ENCODE measurements at places on chromosomes 4 and X.

DNA sequence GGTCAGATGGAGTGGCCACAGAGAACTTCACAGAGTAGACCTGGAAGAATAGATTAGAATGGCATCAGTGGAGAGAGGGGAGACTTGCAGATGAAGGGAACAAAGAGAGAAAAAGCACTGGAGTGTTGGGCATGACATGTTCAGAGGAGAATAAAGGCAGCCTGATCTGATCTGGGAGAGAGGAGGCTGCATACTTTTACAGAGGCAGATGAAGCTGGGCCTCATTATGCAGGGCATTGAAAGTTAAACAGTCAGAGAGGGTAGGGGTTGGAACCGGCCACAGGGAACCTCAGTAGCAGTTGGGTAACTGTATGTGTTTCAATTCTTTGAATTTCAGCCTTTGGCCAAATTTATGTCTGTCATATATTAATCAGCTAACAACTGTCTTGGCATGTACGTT lies 61.2 kb downstream of the SH3BGRL start:
- DNase-seq = no peak

- no peak for DNase-seq
These were observed 25.9 kb downstream of the OFD1 start for GRCh38 chrX:13760426-13760825.

- DNase-seq = no peak
These were observed 35.3 kb downstream of the ZBTB49 start for GRCh38 chr4:4325321-4325720.

- peak; percentile 31 for DNase-seq
These were observed 25.4 kb upstream of the AFAP1 start for GRCh38 chr4:7964890-7965662.

DNA sequence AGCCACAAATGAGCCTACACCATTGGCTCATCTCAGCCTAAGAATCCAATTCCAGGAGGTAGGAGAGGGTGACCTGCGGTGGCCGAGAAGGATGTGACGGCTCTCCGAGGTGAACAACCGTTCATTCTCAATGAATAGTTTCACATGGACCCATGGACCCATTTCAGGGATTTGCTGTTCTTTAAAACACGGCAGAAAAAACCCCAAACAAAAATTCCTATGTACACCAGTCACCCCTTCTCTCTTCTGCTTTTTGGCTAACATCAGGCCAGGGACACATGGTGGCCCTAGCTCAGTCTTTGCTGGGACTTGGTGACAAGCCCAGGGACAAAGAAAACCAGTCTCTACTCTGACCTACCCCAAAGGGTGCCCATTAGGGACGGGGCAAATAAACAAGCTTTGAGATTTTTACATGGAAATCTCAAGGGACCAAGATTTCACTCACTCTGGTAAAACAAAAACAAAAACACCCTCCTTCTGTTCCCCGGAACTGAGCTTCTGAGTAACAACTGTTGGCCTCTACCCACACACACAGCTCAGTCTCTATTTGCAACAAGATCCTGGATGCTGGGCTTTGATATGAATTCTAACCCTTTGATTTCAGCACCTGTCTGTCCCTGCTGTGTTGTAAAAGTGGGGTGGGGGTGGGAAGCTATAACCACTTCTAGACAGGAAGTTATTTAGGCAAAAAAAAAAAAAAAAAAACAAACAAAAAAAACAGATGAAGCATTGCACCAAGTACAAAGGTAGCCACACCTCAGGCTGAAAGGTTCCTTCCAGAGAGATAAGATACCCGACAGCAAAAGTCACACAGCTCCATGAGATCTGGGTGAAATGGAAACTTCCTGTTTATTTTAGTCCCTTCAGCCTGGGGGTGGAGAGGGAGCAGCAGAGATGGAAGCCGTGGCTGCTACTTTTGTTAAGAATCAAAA lies 49.0 kb downstream of the DDX3X start:
- no peak for DNase-seq

GRCh38 chrX:65608026-65608425 lies 59.4 kb upstream of the MSN start:
- DNase-seq = no peak

- no peak for DNase-seq
These were observed 74.4 kb downstream of the MTMR1 start for GRCh38 chrX:150767475-150768131.

GRCh38 chrX:80139564-80139963 lies 125.0 kb downstream of the TBX22 start:
- DNase-seq = no peak

DNA sequence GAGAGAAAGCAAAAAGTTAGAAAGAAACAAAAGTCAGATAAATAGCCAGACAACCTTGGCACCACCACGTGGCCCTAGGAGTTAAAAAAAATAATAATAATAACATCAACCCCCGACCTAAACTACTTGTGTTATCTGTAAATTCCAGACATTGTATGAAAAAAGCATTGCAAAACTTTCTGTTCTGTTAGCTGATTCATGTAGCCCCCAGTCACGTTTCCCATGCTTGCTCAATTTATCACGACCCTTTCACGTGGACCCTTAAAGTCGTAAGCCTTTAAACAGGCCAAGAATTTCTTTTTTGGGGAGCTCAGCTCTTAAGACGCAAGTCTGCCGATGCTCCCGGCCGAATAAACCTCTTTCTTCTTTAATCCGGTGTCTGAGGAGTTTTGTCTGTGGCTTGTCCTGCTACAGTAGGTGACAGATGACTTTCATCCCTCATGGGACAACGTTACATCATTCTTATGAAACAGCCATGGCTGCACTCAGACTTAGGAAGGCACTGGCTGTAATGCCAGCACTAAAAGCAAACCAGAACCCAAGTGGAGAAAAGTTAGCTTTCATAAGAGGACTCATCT lies 520 bp downstream of the ACOX3 start:
- DNase-seq = no peak

- no peak for DNase-seq
These were observed 907.1 kb downstream of the RPA4 start for GRCh38 chrX:97790850-97791249.

DNA sequence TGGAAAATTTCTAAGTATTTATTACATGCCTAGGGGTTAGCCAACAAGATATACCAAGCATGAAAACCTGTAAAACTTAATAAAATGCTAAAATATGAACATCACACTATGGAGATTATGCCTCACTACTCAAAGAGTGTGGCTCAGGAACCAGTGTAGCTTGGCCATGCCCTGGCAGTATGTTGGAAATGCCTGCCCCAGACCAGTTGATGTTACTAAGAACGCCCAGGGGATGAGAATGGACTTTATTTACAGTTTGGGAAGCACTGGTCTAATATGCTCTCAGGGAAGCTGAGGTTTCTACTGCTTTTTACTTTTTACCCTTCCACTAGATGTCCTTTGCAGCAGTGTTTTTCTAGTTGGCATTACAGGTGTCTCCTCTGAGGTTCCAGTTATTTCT lies 23.7 kb upstream of the TXLNG start:
- no peak for DNase-seq

DNA sequence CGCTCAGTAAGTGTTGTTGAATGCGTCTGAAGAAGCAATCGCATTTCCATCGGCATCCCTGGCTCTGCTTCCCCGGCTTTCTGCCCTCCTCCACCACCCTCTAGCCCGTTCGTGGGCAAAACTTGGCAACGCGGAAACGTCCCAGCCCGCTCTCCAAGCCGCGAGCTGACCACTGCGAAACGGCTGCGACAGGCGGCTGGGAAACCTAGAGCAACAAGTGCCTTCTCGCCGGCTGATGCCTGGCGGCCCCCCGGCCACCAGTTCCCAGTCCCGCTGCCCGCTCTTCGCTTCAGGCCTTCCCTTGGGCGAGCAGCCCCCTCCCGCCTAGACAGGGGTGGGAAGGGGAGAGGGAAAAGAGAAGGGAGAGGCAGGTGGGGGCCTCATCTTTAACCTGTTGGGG lies 837 bp downstream of the CITED1 start:
- DNase-seq = no peak

DNA sequence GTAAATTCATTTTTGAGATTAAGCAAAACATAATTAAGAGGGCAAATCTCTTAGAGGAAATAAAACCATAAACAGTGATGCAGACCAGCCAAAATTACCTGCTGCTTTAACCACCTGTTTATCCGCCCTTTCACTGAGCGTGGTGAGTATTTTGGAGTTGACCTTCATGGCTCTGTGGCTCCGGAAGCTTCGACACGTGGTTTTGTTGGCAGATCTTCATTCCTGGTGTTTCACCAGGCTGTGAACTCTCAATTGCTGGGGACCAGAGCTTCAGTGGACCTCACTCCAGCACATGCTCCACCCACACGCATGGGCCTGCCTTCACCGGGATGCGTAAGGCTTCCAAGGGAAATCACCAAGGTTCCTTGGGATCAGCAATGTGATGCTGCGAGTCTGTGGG lies 83.8 kb downstream of the FHDC1 start:
- no peak for DNase-seq

- no peak for DNase-seq
These were observed 33.9 kb upstream of the VCX2 start for GRCh38 chrX:8204943-8205342.

GRCh38 chrX:39450234-39450977 lies 647.4 kb downstream of the BCOR start:
- no peak for DNase-seq

- DNase-seq = no peak
These were observed 18.6 kb downstream of the PSAPL1 start for GRCh38 chr4:7415927-7416686.

DNA sequence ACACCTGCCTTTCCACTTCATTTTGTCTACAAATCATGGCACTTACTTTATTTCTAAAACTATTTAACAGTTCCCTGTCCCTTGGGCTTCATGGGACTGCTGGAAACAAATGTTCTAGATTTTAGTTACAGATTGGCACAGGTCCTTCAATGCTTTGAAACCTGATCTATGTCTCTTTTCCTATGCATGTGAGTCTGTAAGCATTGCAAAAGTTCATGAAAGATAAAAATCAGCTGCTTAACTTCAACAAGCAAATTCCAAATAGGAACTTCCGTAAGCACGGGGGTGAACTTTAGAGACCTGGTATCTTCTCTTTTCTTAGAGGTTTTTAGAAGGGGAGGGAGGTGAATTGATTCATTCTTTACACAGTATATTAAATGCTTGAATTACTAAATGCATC lies 9.5 kb downstream of the LGI2 start:
- DNase-seq = no peak

DNA sequence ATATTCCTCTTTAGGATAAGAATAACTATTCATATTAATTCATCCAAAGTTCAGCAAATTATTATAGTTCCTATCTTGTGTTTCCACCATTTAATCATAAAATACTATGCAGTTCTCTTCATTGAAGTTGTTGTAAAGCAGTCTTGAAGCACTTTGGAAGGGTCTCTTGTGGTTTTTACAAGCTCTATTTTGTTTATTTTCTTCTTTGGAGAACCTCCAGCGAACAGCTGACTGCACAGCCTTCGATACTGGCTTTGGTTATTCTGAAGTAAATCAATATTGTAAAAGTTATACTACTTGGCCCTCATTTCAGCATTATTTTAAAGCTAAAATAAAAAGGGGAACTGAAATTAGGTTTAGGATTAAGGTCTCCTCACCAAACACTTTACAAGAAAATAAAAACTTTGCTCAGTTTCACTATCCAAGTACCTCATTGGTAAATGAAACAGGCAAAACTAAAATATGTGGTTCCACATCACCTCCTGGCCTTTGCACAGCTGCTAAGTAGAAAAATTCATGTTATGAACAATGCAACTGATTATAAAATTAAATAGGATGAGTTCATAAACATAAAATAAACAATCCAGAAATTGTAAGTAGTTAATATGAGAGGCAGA lies 1629.2 kb upstream of the ADGRL3 start:
- no peak for DNase-seq

GRCh38 chr4:152572417-152573086 lies 36.7 kb upstream of the FBXW7 start:
- no peak for DNase-seq

- no peak for DNase-seq
These were observed 111.6 kb downstream of the BTC start for GRCh38 chr4:74682567-74683359.

DNA sequence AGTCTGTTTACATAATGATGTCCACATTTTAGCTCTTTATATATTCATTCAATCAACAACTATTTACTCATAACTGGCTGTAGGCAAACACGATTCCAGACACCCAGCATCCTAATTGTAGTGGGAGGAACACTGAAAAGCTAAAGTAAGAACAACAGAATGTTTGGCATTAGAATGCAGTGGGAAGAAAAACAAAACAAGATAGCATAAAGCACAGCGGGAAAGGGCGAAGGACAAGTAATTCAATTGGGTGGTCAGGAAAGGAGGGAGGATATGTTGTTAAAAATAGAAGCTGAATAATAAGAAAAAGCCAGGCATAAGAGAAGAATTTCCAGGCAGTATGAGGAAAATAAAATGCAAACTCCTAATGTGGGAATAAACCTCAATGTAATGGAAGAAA lies 189.5 kb upstream of the FAT4 start:
- no peak for DNase-seq

DNA sequence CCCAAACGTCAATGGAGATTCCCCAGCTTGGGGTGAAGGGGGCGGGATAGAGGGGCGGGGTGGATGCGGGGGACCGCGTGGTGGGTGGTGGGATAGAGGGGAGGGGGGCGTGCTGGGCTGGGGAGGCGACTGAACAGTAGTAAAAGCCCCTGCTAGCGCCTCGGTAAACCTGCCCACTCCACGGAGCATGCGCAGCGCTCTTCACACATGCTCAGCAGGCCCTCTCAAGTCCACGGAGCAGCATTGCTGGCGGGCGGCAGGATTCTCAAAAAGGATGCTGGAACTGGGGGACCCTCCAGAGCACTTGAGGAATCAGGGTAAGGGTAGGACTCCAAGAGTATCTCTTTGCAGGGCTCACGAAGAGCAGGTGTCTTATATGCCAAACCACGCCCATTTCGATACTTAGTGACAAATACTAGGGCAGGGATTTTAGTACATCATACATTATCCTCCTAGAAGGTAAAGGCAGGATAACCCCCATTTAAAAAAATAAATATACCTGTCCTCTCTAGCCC lies 378 bp upstream of the RPS6KA6 start:
- DNase-seq = no peak

- no peak for DNase-seq
These were observed 40.0 kb downstream of the PROM1 start for GRCh38 chr4:16043642-16044498.

DNA sequence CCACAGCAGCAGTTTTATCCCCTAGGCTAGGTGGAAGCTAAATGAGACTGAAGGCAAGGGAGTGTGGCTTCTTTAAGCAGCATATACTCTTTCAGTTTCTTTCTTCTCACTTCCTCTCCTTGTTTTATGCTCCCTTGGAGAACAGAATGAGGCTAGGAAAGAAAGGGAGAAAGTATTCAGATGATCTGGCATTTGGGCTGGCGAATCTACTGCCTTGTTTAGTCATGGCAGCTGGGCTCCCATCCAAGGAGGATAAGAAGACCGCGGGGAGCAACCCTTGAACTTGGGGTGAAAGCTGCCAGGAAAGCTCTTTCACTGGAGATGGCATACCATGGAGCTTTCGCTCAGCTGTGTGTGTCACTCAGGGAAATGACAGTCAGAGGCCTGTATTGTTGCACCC lies 72.1 kb downstream of the ARHGEF38 start:
- DNase-seq = no peak

- DNase-seq = no peak
These were observed 48.9 kb downstream of the MND1 start for GRCh38 chr4:153393397-153393796.

Measured in activated T-helper 1 cell treated with Interleukin-2 at 50 U/mL for 16 hours (primary cell).